ENCODE measurements at places on chromosomes 16 and 17. TPM values are rescaled to one million over a fixed set of nuclear protein-coding genes. Genes with fewer than 3 reads are reported as not detected.
A peak's percentile ranks its signal among the peaks of the same experiment; 100 is the strongest.

GRCh38 chr17:8611619-8612298 is 18.8 kb downstream of the MYH10 start:
- peak overlapping the region; percentile 39 for H3K4me3 ChIP-seq
- peak overlapping the region; percentile 51 for H3K27ac ChIP-seq
- H3K4me1 ChIP-seq: peaks cover 27% of the 10 kb centered on the region

DNA sequence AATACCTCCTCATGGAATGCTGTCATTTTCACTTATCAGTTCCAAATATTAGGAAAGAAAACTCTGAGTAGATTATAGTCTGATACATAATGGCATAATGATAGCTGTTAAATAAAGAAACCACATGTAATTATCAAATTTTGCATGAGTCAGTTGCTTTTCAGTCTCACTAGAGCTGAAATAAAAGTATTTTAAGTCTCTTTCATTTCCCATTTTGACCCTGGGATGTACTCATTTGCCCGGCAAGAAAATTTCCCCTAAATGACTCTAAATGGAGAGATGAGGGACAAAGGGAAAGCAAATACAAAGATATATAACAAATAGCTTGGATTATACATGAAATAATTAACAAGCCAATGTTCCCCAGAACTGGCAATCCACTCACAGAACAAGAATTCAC is 47.9 kb upstream of the CPHXL start:
- no peak overlapping the region for H3K27ac ChIP-seq
- H3K4me3 ChIP-seq: no peak overlapping the region
- peak; percentile 39 for DNase-seq
- H3K36me3 ChIP-seq: no peaks in the 10 kb centered on the region
- H3K4me1 ChIP-seq: no peaks in the 10 kb centered on the region
- no peaks in the 10 kb centered on the region for H3K27me3 ChIP-seq

- H3K4me1 ChIP-seq: peaks cover 8% of the 10 kb centered on the region
- H3K36me3 ChIP-seq: no peaks in the 10 kb centered on the region
- DNase-seq: peak; percentile 64
- H3K4me3 ChIP-seq: peak overlapping the region; percentile 63
- H3K27ac ChIP-seq: no peak overlapping the region
- H3K27me3 ChIP-seq: peaks cover 12% of the 10 kb centered on the region
Measured at GRCh38 chr16:24610416-24610755, 71.0 kb downstream of the RBBP6 start.

DNA sequence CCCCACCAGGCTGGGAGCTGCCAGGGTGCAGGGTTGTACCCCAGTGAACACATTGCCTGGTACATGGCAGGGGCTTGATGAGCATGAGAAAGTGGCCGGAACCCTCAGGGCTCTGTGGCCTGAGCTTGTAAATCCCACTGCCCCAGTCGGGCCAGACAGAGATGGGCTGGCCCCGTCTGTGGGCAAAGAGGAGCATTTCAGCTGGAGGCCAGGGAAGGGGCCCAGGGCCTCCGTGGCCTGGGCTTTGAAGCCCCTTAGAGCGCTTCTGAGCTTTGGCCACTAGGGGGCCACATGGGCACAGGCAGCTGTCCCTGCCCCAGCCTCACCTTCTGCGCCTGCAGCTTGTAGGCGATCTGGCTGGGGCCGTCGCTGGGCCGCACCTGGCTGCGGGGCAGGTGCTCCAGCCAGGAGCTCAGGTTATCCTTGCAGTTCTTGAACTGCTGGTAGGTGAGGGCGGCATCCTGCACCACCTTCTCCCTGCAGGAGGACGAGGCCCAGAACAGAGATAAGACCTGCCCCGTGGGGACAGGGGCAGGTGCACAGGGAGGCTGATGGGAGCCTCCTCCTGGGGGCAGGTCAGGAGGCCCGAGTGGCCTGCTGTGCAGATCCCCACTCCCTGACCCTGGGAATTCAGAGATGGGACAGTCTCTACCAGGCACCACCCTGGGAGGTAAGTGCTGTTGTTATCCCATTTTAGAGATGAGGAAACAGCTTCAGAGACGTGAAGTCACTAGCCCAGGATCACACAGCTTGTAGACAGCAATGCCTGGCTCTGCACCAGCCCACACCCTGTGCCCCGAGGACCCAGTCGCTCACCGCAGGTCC is 12.8 kb downstream of the EVPL start:
- no peaks in the 10 kb centered on the region for H3K36me3 ChIP-seq
- H3K4me1 ChIP-seq: no peaks in the 10 kb centered on the region

- H3K4me1 ChIP-seq: peaks cover 23% of the 10 kb centered on the region
- H3K27ac ChIP-seq: peak overlapping the region; percentile 81
- peak; percentile 46 for DNase-seq
- H3K4me3 ChIP-seq: no peak overlapping the region
- no peaks in the 10 kb centered on the region for H3K27me3 ChIP-seq
Measured at GRCh38 chr17:75242461-75243042, 18.9 kb downstream of the GGA3 start.

DNA sequence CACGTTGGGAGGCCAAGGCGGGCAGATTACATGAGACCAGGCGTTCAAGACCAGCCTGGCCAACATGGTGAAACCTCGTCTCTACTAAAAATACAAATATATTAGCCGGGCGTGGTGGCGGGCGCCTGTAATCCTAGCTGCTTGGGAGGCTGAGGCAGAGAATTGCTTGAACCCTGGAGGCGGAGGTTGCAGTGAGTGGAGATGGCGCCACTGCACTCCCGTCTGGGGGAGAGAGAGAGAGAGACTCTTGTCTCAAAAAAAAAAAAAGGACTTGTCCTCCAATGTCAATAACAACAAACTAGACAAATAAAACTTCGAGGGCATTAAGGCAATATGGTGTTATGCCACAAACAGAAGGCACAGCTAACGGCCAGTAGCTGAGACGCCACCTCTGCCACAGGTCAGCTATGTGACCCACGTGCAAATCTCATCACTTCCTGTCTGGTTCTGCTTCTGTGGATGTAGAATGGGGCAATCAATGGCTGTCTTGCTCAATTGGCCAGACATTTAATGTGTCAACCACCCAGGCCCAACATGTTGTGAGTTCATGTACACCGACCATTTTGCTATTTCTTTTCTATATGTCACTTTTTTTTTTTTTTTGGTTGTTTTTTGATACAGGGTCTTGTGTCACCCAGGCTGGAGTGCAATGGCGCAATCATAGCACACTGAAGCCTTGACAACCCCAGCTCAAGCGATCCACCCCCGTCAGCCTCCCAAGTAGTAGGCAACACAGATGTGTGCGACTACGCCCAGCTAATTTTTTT is 834 bp upstream of the TXNDC11 start:
- DNase-seq: no peak
- peaks cover 16% of the 10 kb centered on the region for H3K36me3 ChIP-seq
- H3K4me3 ChIP-seq: peak overlapping the region; percentile 98
- peak overlapping the region; percentile 90 for H3K27ac ChIP-seq
- H3K27me3 ChIP-seq: no peaks in the 10 kb centered on the region

Gene C16orf46
- 2.2 TPM for total RNA-seq

Gene OR1A1
- not detected for total RNA-seq

DNA sequence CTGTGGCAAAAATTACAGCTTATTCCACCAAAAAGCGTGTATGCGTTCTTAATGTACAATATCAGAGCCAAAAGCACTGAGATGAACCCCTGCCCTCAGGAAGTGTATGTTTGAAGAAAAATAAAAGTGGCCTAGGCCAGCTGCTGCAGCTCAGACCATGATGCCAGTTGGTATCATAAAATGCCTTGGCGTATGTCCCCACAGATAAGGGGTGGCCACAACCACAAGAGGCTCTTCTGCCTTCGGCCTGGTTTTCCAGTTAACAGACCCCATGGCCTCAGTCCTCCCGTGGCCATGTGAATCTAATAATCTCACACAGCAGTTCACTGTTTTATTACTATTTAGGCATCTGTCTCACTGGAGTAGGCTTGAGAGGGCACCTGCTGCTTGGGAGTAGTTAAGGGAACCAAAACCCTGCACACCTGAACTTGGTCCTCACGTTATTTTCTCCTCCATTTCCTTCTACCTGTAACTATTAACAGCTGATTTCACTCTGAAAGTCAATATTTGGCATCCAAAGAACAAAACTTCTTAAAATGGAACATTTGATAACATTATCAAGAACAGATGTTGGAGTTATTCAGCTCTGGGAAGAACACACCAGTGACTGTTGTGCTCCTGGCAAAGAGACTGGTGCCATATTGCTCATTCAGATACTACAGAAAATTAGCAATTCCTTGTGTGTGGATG is 34.8 kb upstream of the ERN1 start:
- H3K27ac ChIP-seq: no peak overlapping the region
- peaks cover 3% of the 10 kb centered on the region for H3K36me3 ChIP-seq
- DNase-seq: no peak
- no peaks in the 10 kb centered on the region for H3K27me3 ChIP-seq

GRCh38 chr16:29821643-29822115 is 1.4 kb downstream of the MVP start:
- H3K27ac ChIP-seq: peak overlapping the region; percentile 88
- H3K4me3 ChIP-seq: peak overlapping the region; percentile 90
- DNase-seq: peak; percentile 94

Gene KRT32
- total RNA-seq: not detected

DNA sequence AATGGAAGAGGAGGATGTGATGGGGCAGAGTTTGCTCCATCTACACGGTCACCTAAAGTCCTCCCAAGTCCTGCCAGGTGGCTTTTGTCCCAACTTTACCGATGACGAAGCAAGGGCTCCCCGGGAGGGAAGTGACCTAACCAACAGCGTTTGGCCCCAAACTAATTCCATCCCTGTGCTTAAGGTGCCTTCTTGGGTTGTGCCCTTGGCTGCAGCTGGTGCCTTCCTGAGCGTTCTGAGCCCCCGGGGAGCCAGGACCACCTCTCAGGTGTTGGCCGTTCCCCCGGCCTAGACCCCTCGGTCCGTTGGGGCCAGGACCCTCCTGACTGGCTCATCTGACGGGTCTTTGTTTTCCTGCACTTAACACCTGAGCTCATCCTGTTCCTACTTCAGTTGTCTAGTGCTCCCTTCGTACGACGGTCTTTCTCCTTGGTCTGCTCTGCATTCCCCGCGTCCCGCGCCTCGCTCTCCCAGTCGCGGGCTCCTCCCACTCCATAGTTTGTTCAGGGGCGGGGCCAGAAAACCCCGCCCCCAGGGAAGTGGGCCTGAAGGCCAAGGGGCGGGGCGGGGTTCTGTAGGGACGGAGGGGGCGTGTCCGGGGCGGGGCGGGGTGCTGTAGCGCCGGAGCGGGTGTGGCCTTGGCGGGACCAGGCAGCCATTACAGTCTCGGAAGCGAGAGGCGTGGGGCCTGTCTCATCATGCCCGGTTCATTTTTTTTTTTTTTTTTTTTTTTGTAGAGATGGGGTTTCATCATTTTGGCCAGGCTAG is 822 bp upstream of the ZSCAN10 start:
- peaks cover 6% of the 10 kb centered on the region for H3K4me1 ChIP-seq
- H3K27me3 ChIP-seq: peaks cover 13% of the 10 kb centered on the region
- peak overlapping the region; percentile 55 for H3K4me3 ChIP-seq
- H3K36me3 ChIP-seq: no peaks in the 10 kb centered on the region
- no peak overlapping the region for H3K27ac ChIP-seq
- peak; percentile 99 for DNase-seq

Gene TBC1D26
- total RNA-seq: under 0.01 TPM

Gene ZNF423
- 11.6 TPM for total RNA-seq

GRCh38 chr17:58303971-58304749 is 23.4 kb upstream of the MPO start:
- H3K4me1 ChIP-seq: no peaks in the 10 kb centered on the region
- no peak overlapping the region for H3K4me3 ChIP-seq
- no peaks in the 10 kb centered on the region for H3K27me3 ChIP-seq

DNA sequence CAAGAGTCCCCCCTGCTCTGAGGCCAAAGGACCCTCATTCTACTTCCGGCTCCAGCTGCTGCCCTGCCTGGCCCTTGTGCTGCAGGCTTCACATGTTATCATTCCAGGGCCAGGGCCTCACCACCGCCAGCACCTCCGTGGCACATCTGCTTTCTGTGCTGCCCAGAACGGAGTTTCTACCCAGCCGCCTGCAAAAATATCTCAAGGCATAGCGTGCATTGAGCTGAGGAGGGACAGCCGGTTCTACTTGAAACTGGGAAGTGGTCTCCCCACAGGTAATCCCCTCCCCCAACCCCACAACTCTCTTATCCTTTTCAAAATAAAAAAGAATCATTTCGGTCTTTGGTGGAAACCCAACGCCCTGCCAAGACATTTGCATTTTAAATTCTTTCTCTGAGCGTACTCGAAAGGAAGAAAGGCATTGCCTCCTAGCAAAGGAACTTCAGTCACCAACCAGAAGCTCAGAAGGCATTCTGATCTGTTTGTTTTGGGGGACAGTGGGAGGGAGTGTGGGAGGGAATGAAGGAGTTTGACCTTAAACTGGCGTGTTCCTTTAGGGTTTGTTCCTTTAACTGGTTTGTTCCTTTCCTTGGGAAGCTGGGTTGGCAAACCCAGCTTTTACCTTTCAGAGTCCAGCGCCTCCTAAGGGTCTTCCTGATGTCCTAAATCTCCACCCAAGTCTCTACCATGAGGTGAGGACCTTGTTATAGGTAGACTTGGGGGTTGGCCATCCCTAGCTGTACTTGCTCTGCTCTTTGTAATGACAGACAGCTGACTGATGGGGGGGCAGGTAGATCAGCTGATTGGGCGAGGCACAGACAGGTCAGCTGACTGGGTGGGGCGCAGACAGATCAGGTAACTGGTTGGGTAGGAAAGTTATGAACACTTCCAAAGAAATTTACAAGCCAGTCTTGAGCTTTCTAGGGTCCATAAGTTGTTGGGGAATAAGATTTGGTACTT is 33.4 kb upstream of the PIK3R6 start:
- peaks cover 34% of the 10 kb centered on the region for H3K27me3 ChIP-seq
- no peak overlapping the region for H3K27ac ChIP-seq
- H3K4me3 ChIP-seq: no peak overlapping the region
- no peaks in the 10 kb centered on the region for H3K36me3 ChIP-seq

Gene FOXN1
- not detected for total RNA-seq

DNA sequence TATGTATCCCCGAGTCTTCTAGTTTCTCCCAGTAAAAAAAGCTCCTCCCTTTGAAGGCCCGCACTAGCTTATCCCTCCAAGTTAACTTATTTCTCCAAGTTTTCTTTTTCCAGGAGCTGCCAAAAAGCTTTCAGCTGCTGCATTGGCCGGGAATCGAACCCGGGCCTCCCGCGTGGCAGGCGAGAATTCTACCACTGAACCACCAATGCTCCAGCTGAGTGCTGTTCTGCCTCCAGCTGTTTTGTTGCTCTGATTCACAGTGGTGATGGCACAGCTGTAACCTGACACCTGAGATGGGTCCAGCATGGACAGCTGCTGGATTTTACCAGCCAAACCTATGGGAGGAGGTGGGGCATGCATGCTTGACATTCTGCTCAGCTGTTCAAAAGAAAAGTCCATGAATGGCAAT is 22.1 kb downstream of the VAC14 start:
- peaks cover 37% of the 10 kb centered on the region for H3K36me3 ChIP-seq
- H3K4me1 ChIP-seq: peaks cover 10% of the 10 kb centered on the region
- H3K4me3 ChIP-seq: no peak overlapping the region
- DNase-seq: peak; percentile 96

All from osteoblast (primary cell).